Myocyte (in vitro differentiated cells): ENCODE measurements at places on chromosomes 2 and 18. TPM values are rescaled to one million over a fixed set of nuclear protein-coding genes. Genes with fewer than 3 reads are reported as not detected.

DNA sequence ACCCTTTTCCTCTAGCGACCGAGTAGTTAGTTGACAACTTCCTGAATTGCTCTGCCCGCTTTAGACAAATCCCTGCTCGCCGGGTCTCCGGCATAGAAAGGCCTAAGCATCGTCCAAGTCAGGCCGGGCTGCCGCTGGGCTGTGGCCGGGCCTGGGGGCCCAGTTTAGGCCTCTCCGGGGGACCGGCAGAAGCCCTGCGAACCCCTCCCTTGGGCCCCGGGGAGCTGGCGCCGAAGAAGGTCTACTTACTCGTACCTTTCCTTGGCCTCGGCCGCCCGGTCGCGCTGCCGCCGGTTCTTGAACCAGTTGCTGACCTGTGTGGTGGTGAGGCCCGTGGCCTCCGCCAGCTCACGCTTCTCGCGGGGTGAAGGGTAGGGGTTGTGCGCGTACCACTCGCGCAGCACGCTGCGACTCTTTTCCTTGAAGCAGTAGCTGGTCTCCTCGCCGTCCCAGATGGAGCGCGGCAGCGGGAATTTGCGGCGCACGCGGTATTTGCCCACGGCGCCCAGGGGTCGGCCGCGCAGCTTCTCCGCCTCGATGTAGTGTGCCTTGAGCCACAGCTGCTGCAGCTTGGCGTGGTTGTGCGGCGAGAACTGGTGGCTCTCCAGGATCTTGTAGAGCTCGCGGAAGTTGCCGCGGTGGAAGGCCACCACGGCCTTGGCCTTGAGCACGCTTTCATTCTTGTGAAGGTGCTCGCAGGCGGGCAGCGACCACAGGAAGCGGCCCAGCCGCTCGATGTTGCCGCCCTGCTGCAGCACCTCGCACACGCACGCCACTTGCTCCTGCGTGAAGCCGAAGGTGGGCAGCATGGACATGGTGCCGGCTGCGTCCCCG, 739 bp downstream of the SIX2 start:
- DNase-seq = peak; percentile 65

GRCh38 chr2:50995610-50996009, 36.3 kb downstream of the NRXN1 start:
- DNase-seq = peak; percentile 81

NCOA1 gene
- 49.2 and 83.3 TPM in 2 replicates for total RNA-seq

- DNase-seq = no peak
These were observed 1604.2 kb downstream of the LRP1B start for GRCh38 chr2:140526575-140526974.

MC4R gene
- not detected in 2 replicates for total RNA-seq

PREB gene
- 80.0 and 90.0 TPM in 2 replicates for total RNA-seq

EMX1 gene
- total RNA-seq = not detected in 2 replicates

DNA sequence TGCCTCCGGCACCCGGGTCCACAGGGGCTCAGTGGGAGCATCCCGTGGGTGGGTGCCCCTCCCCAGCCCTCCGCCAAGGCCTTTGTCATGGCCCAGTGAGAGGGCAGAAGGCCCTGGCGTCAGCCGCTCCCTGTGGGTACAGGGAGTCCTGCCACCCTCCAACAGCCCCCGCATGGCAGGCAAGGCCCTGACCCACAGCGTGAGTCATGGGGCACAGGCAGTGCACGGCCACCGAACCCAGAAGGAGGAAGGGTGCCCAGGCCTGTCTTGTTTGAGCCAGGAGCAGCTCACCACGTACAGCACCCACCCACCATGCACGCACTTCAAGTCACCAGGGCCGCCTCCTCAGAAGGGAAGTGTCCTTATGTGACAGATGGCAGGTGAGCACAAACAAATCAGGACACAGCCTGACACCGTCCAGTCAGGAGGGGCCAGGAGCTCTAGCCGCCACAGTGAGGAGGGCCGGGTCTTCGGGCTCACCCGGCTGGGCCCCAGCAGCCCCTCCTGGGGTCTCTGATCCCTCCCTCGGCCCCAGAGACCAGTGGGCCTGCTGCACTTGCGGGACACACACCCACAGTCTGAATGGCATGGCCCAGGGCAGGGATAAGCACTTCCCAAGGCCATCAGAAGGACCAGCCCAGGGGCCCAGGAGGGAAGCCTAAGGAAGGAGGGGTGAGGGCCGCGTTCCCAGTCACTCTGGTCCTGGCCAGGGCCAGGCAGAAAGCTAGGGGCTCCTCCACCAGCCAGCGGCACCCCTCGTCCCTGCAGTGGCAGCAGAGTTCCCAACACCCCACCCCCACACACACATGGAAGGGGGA, 25.8 kb downstream of the BIN1 start:
- peak; percentile 96 for DNase-seq

LIMS4 gene
- 22.6 and 29.9 TPM in 2 replicates for total RNA-seq

DNA sequence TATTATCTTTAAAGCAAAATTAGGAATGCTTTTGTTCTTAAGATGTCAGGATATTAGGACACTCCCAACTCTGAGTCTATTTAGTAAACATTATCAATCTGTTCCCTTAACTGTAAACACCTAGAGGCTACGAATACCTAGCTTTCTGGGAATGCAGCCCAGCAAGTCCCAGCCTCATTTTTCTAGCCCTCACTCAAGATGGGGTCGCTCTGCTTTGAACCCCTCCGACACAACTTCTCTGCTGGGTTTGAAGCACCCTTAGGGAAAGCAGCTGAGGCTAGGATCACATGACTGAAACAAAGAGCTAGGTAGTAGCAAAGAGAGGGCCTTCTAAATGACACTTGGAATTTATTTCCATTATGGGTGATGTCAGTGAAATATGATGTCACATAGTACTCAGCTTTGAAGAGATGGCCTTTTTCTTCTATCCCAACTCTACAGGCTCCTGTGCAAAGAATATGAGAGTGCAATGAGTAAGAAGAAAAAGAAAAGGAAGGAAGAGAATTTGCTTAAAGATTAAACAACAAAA, 114.7 kb downstream of the CSRNP3 start:
- no peak for DNase-seq

HOXD12 gene
- not detected in 2 replicates for total RNA-seq

TXNDC2 gene
- 0.10 TPM in 1 of 2 replicates, not detected in the other for total RNA-seq

TUBA4B gene
- 0.11 TPM in 1 of 2 replicates, not detected in the other for total RNA-seq

MRPL44 gene
- 48.1 and 50.7 TPM in 2 replicates for total RNA-seq

CELF4 gene
- not detected in 2 replicates for total RNA-seq

GULP1 gene
- total RNA-seq = 37.6 and 54.1 TPM in 2 replicates

LIMS3 gene
- 11.9 and 17.0 TPM in 2 replicates for total RNA-seq

DNA sequence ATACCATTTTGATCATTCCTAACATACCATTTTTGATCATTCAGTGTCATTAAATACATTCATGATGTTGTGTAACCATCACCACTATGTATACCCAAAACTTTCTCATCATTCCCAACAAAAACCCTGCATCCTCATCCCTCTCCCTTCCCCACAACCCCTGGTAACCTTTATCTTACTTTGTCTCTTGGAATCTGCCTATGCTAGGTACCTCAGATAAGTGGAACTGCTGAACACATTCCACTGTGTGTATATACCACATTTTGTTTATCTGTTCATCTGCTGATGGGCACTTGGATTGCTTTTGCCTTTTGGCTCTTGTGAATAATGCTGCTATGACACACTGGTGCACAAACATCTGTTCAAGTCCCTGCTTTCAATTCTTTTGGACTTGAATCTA, 83.8 kb upstream of the TFCP2L1 start:
- DNase-seq = no peak

- DNase-seq = no peak
These were observed 5.0 kb upstream of the SCLY start for GRCh38 chr2:238055841-238056240.

CENPO gene
- 8.2 and 8.3 TPM in 2 replicates for total RNA-seq

- no peak for DNase-seq
These were observed 211.4 kb downstream of the LDLRAD4 start for GRCh38 chr18:13429884-13430510.

GRCh38 chr2:219612577-219613286, 14.7 kb upstream of the SLC4A3 start:
- no peak for DNase-seq

MYOM1 gene
- 39.9 and 120 TPM in 2 replicates for total RNA-seq

RAB17 gene
- total RNA-seq = 0.42 and 5.3 TPM in 2 replicates

GRCh38 chr18:79746730-79747129, 51.0 kb upstream of the KCNG2 start:
- no peak for DNase-seq

DNA sequence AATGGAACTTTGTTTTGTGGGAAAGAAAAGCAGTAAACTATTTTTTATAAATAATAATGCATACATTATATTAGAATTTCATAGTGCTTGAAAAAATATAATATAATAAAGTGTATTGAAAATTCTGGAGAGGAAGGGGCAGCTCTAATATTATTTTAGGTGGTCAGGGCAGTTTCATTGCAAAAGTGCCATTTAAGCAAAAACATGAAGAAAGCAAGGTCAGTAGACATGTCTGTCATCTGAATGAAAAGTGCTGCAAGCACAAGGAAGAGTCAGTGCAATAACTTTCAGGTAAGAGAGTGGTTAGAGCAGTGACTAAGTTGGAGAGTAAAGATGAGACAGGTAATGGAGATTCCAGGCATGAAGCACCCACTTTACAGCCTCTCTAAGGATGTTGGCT, 435.6 kb upstream of the REG3G start:
- DNase-seq = no peak

DNA sequence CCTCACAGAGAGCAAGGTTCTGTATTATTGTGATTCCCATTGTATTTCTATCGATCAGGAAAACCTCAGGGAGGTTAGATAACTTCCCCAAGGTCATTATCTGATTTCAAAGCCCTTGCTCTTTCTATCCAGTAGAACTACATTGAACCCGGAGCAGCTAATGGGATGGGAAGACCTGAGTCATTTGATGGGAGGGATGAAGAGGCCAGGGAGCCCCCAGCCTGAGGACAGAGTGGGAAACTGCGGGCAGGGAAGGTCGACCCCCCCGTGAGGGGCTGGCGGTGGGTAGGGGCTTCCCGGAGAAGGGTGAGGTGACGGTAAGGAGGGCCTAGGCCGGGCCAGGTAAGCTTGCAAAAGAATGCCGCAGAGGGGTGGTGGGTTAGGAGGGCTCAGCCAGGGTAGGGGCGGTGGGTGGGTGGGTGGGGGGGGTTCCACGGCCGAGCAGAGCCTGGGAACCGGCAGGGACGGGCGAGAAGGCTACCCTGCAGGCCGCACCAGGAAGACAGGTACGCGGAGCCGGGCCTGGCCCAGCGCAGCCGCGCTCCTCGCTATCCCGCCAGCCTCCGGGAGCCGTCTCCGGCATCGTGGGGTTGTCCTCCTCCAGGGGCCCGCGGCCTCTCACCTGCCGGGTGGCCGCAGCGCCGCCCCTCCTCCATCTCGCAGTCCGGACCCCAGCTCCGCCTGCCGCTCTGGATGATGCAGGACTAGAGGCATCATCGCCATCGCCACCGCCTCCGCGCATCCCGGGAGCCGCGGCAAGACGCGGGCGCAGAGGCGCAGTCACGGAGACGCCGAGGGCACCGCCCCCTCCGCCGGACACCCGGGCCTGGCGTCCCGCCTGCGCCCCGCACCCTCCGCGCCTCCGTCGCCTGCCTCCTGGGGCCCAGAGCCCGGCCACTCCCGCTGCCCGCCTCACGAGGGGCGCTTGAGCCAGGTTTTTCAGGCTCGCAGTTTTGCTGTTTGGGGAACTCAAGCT, at the start of gene GPR75:
Gene GPR75, minus strand, starts transcription at position 762 of the 976 bp plus-strand sequence. CDS start 5,211 bp downstream, outside the sequence.
- no peak for DNase-seq

REG1B gene
- total RNA-seq = not detected in 2 replicates

POMC gene
- not detected in 2 replicates for total RNA-seq

GRCh38 chr2:55051026-55051866, 995 bp upstream of the RTN4 start:
- DNase-seq = peak; percentile 96

GRCh38 chr18:273525-273924, 5.7 kb upstream of the THOC1 start:
- DNase-seq = no peak

UGT1A5 gene
- total RNA-seq = not detected in 2 replicates

HES6 gene
- total RNA-seq = 289 and 488 TPM in 2 replicates

DNA sequence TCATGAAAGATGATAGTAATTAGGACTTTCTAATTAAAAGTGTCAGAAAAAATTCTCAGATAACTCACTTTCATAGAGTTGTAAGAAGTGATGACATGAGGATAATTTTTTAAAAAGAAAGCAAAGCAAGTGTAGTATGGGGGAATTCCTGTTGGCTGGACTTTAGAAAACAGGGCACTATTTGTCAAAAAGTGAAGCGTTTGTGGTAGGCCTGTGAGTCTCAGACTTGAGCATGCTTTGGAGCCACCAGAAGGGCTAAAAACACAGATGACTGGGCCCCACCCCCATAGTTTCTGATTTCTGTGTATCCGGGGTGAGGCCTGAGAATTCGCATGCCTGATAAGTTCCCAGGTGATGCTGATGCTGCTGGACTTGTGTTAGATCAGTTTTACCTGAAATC, 222.6 kb upstream of the LRRTM1 start:
- DNase-seq = no peak

- no peak for DNase-seq
These were observed 77.4 kb downstream of the RNF144A start for GRCh38 chr2:6994536-6995128.

EFEMP1 gene
- 5.1 and 12.7 TPM in 2 replicates for total RNA-seq

GRCh38 chr2:16257322-16258028, 317.1 kb downstream of the MYCN start:
- peak; percentile 32 for DNase-seq

DNA sequence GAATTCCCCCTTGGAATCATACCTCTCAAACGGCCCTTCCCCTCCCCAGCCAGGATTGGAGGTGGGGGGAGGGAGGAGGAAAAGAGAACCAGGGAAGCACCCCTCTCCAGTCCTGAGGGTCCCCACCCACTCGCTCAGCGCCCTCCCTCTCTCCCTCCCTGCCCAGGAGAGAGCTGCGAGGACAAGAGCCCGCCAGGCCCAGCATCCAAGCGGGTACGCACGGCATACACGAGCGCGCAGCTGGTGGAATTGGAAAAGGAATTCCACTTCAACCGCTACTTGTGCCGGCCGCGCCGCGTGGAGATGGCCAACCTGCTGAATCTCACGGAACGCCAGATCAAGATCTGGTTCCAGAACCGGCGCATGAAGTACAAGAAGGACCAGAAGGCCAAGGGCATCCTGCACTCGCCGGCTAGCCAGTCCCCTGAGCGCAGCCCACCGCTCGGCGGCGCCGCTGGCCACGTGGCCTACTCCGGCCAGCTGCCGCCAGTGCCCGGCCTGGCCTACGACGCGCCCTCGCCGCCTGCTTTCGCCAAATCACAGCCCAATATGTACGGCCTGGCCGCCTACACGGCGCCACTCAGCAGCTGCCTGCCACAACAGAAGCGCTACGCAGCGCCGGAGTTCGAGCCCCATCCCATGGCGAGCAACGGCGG, 14.4 kb downstream of the HOXD3 start:
- no peak for DNase-seq

DNA sequence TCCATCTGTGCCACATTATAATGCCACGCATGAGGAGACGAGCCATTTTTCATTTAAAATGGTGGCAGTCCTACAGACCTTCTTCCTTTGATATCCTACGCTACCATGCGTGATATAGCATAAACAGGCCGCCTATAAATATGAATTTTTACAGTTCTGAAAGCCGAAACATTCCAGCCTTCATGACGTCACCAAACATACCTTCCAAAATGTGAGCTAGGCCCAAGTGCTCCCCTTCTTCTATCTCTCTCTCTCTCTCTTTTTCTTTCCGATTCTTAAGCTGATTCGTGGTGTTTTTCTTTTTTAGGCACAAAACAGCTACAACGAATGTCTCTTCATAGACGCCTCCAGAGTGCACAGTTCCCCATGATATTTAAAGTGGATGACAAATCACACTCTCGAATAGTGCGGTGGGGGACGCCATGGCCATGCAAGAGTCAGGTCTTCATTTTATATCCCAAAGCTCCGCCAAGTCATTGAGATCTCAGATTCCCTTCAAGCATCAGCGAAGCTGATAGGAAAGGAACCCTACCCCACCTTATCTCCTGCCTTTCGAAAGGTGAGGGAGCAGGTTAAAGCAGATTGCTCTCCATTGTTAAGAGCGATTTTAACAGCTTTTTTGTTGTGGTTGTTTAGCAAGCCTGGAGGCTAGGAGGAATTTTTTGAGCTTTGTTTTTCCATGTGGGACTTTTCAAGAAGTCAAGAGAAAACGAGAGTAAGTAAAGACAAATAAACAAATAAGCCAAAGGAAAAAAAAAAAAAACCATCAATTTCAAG, 436.3 kb downstream of the CMPK2 start:
- no peak for DNase-seq
